ENCODE measurements at places on chromosomes 11 and 22. TPM values are rescaled to one million over a fixed set of nuclear protein-coding genes. Genes with fewer than 3 reads are reported as not detected.

Gene SERPING1
- total RNA-seq, result 235 TPM

Gene ZBED4
- 6.5 TPM for total RNA-seq

Gene ME3
- 7.2 TPM for total RNA-seq

Gene SEC14L2
- 6.5 TPM for total RNA-seq

Gene OR6T1
- not detected for total RNA-seq

Gene RASGRP2
- total RNA-seq, result 12.1 TPM

Gene APIP
- total RNA-seq, result 16.9 TPM

DNA sequence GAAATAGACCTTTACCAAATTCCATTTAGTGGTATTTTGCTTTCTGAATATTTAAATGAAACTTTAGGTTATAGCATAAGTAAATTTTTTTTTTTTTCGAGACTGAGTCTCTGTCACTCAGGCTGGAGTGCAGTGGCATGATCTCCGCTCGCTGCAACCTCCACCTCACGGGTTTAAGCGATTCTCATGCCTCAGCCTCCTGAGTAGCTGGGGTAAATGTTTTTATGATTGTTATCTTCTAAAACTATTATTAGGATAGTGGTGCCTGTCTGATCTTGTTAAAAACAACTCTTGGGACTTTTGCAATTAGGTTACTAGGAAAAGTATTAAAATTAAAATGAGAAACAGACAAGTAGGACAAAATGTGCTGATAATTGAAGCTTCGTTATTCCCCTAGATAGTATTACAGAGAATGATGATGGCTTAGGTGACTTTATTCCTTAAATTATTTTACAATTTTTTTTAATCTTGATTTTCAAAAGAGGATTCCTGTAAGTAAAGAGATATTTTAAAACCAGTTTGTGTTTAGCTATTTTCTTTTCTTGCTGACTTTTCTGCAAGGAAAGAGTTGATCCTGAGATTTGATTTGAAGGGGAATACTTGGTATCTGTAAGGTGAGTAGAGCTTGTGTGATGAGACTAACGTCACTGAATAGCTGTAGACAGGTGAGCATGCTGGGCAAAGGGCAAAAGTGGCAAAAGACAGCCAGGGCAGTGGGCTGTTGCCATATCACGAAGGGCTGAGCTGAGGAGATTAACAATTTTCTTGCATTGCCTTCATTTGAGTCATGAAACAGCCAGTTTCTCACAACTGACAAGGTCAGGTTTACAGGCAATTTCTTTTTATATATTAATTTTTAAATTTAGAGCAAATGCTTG lies 20.8 kb downstream of the CRKL start:
- H3K36me3 ChIP-seq, result peaks cover 3% of the 10 kb centered on the region
- no peaks in the 10 kb centered on the region for H3K27me3 ChIP-seq
- no peak overlapping the region for H3K4me3 ChIP-seq
- DNase-seq, result no peak

DNA sequence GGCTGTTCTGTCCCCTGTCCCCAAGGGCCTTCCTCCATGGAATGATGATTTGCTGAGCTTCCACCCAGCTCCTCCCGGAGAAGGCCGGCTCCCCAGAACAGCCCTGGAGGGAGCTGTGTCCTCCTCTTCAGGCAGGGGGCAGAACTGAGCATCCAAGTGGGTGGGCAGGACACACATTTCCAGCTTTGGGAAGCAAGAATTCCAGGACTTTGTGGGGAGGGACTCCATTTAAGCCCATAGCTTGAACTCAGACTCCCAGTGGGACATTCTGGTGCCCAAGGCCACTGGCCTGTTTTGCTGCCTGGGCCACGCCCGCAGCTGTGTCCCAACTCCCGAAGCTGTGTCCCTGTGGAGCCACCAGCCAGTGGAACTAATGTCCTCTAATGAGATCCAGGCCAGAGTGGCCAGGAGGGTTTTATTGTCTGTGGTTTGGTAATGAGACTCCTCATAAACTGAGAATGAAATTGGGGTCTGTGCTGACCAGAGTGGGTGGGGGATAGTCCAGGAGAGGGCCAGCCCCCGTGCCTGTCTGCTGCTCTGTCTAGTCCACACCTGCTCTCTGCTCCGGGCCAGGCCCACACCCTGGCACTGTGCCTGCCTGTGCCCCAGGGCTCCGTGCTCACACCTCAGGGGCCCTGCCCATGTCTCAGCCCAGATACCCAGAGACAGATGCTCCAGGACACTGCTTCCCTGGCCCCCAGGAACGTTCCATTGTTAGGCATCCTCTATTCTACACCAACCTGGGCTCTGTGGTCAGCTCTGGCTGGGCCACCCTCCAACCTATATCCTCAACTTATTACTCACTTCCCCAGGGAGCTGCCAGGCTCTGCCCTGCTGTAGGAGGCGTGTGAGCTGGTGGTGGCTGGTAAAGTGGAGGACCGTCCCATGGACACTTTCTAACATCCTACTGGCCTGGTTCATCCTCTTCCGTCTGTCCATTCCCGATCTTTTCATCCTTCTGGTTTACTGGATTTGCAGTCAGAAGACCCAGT lies 7.6 kb downstream of the NECTIN1 start:
- no peak for DNase-seq
- no peaks in the 10 kb centered on the region for H3K36me3 ChIP-seq
- H3K27ac ChIP-seq, result no peak overlapping the region
- H3K4me1 ChIP-seq, result peaks cover 13% of the 10 kb centered on the region
- no peak overlapping the region for H3K4me3 ChIP-seq
- no peaks in the 10 kb centered on the region for H3K27me3 ChIP-seq

GRCh38 chr11:112886434-112887370 lies 74.5 kb upstream of the NCAM1 start:
- DNase-seq, result no peak
- H3K4me1 ChIP-seq, result no peaks in the 10 kb centered on the region
- H3K36me3 ChIP-seq, result no peaks in the 10 kb centered on the region
- no peak overlapping the region for H3K27ac ChIP-seq
- H3K27me3 ChIP-seq, result no peaks in the 10 kb centered on the region
- no peak overlapping the region for H3K4me3 ChIP-seq

GRCh38 chr11:107682572-107682971 lies 29.3 kb downstream of the SLN start:
- H3K4me3 ChIP-seq, result no peak overlapping the region
- no peak overlapping the region for H3K27ac ChIP-seq
- no peaks in the 10 kb centered on the region for H3K27me3 ChIP-seq
- H3K36me3 ChIP-seq, result no peaks in the 10 kb centered on the region
- no peaks in the 10 kb centered on the region for H3K4me1 ChIP-seq

- H3K27me3 ChIP-seq, result no peaks in the 10 kb centered on the region
- H3K4me3 ChIP-seq, result no peak overlapping the region
- no peaks in the 10 kb centered on the region for H3K36me3 ChIP-seq
- H3K27ac ChIP-seq, result no peak overlapping the region
- H3K4me1 ChIP-seq, result no peaks in the 10 kb centered on the region
Observed at GRCh38 chr11:2519862-2520735, 75.3 kb downstream of the KCNQ1 start.

- no peak overlapping the region for H3K27ac ChIP-seq
- no peak for DNase-seq
- H3K36me3 ChIP-seq, result no peaks in the 10 kb centered on the region
- H3K27me3 ChIP-seq, result no peaks in the 10 kb centered on the region
- peaks cover 5% of the 10 kb centered on the region for H3K4me1 ChIP-seq
- H3K4me3 ChIP-seq, result no peak overlapping the region
Observed at GRCh38 chr22:46620588-46621242, 529 bp downstream of the GRAMD4 start.

DNA sequence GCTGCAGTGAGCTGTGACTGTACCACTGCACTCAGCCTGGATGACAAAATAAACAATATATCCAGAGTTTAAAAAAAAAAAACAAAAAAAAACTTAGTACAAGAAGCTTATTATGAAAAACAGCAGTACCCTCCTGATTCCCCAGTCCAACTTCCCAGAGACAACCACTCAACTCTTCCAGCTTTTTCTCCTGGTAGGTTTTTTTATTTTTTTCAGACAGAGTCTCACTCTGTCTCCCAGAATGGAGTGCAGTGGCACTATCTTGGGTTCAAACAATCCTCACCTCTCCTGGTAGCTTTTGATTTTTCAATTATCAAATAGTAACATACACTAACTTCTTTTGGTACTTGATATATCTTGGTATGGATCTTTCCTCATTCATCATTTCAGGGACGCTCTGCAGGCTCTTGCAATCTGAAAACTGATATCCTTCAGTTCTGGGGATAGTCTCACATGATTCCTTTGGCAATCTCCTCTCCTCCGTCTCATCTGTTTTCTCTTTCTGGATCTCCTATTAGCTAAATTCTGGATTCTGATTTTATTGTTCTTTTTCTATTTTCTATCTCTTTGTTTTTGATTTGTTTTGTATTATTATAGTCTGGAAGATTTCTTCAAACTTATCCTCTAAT lies 44.9 kb downstream of the ALG9 start:
- peaks cover 17% of the 10 kb centered on the region for H3K4me1 ChIP-seq
- H3K4me3 ChIP-seq, result no peak overlapping the region
- no peak for DNase-seq

DNA sequence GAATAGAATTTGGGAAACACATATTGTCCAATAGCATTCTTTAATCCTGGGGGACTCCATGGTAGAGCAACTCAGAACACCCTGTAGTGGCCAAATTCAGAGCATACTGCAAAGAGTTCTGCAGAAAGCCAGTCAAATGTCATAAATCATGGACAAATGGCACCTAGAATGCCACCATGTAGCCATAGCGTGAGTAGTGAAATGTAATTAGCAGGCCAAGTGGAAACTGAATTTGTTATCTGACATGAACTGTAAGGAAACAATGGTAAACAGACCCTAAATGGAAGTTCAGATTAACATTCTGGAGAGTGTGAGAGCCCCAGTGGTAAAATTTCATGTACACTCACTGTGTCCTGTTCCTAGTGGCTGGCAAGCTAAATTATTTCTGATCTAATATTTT lies 7.0 kb upstream of the PRSS23 start:
- DNase-seq, result no peak
- no peak overlapping the region for H3K27ac ChIP-seq
- H3K4me1 ChIP-seq, result no peaks in the 10 kb centered on the region
- H3K4me3 ChIP-seq, result no peak overlapping the region
- no peaks in the 10 kb centered on the region for H3K36me3 ChIP-seq

DNA sequence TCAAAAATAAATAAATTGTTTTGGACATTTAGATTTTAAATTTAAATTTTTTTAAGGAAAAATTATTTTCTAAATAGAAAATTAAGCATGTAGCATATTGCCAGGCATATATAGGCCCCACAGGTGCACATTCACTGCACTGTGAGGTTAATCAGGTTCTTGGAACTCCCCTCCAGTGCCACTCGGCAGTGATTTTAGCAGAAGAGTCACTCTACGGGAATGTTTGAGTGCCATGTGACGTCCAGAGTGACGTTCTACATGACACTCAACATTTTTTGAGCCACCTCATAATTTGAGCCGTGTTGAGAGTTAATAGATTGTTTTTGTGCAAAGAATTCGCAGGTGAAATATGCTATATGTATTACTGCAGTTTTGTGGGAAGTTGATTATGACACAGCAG lies 77.4 kb downstream of the SWAP70 start:
- H3K4me1 ChIP-seq, result no peaks in the 10 kb centered on the region
- peaks cover 1% of the 10 kb centered on the region for H3K36me3 ChIP-seq
- DNase-seq, result no peak
- no peak overlapping the region for H3K27ac ChIP-seq

- no peak within 1 kb of the TSS for H3K4me3 ChIP-seq
- H3K27ac ChIP-seq, result no peak within 1 kb of the TSS
- H3K36me3 ChIP-seq, result no peaks in the 10 kb centered on the region
Observed at GRCh38 chr22:18935889-18936529, at the start of gene PRODH. PRODH (minus strand) TSS chr22:18936293; CDS start chr22:18936287, 6 bp downstream.

DNA sequence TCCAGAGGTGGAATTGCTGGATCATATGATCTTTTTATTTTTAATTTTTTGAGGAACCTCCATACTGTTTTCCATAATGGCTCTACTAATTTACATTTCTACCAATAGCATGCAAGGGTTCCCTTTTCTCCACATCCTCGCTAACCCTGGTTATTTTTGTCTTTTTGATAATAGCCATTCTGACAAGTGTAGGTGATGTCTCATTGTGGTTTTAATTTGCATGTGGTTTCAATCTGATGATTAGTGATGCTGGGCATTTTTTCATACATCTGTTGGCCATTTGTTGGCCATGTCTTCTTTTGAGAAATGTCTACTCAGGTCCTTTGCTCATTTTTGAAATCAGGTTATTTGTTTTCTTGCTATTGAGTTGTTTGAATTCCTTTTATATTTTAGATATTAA lies 15.4 kb upstream of the OR4D5 start:
- H3K4me3 ChIP-seq, result no peak overlapping the region
- no peak for DNase-seq
- H3K4me1 ChIP-seq, result no peaks in the 10 kb centered on the region
- no peaks in the 10 kb centered on the region for H3K27me3 ChIP-seq

DNA sequence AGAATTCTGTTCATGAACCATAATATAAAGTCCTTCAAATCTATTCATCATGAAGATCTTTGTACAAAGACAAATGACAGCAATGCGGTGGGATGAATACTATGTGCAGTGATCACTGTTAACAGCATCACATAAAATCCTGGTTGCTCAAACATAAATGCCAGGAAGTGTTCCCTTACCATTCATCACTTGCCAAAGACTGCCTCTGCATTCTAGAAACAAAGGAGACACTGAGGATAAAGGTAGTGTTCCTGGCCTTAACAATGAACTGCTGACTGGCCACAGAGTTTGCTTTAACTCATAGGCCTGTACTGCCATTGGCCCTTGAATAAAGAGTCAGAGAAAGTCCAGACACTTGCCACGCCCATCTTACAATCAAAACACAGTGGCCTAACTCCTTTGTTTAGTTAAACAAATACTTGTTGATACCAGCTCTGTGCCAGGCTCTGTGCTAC lies 29.5 kb downstream of the C2CD3 start:
- no peak overlapping the region for H3K4me3 ChIP-seq
- DNase-seq, result no peak

- H3K4me1 ChIP-seq, result peaks cover 24% of the 10 kb centered on the region
- no peak overlapping the region for H3K27ac ChIP-seq
- peaks cover 16% of the 10 kb centered on the region for H3K36me3 ChIP-seq
- no peak overlapping the region for H3K4me3 ChIP-seq
Observed at GRCh38 chr11:43315966-43316365, 4.2 kb downstream of the API5 start.

- DNase-seq, result no peak
- no peak overlapping the region for H3K4me3 ChIP-seq
- no peaks in the 10 kb centered on the region for H3K4me1 ChIP-seq
- no peaks in the 10 kb centered on the region for H3K36me3 ChIP-seq
Observed at GRCh38 chr11:122714004-122714403, 58.5 kb downstream of the UBASH3B start.

GRCh38 chr11:129929721-129930120 lies 34.3 kb upstream of the NFRKB start:
- peaks cover 7% of the 10 kb centered on the region for H3K36me3 ChIP-seq
- H3K27ac ChIP-seq, result no peak overlapping the region
- no peak for DNase-seq
- no peaks in the 10 kb centered on the region for H3K4me1 ChIP-seq

Measured in liver (tissue), 10 donors.